AG09319 (cell line): ENCODE measurements at places on chromosomes 2 and 18.

DNA sequence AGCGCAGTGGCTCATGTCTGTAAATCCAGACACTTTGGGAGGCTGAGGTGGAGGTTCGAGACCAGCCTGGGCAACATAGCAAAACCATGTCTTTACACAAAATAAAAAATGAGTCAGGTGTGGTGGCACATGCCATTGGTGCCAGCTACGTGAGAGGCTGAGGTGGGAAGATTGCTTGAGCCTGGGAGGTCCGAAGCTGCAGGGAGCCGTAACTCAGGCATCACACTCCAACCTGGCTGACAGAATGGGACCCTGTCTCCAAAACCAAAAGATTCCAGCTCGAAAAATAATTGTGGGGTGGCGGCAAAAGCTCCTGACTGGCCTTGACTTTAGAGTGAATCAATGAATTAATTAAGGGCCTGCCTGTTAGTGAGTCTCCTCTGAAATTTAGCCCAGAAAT lies 1.2 kb upstream of the ALPP start:
- no peak for DNase-seq

- no peak for DNase-seq
Observed at GRCh38 chr2:149579972-149580882, 7.3 kb downstream of the MMADHC start.

DNA sequence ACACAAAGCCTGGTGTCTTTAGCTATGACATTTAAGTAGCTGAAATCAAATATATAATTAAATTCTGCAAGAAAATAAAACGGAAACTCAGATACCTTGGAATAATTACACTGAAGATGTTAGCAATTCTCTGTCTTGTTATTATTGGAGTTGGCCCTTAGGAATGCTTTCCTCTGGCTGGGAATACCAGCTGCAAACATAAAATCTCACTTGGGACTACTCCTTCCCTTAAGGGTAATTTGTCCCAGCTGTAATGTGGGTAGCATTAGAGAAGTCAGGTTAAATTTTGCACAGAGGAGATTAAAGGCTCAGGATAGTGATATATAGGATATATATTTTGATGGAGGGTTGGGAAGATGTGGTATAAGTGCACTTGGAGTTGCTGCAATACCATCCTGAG lies 37.3 kb upstream of the GRP start:
- no peak for DNase-seq

- DNase-seq: peak; percentile 71
Observed at GRCh38 chr2:177314194-177314593, 49.7 kb upstream of the NFE2L2 start.

- DNase-seq: no peak
Observed at GRCh38 chr18:35376393-35376741, 770 bp downstream of the ZNF396 start.

DNA sequence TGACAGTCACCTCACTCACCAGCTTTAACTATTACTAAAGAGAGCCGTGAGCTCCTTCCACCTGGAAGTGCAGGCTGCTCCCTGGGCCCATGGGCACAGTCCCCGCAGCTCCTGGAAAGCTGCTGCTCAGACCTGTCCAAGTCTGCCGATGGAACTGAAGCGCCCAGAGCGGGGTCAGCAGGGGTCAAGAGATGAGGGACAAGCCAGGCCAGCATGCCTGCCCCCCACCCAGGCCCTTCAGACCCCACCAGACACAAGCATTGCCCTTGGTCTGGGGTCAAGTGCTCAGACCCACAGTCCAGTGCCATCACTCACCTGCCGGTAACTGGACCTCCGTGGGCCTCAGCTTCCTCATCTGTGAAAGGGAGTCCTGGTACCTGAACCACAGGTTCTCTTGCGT lies 59.9 kb downstream of the BIN1 start:
- no peak for DNase-seq

DNA sequence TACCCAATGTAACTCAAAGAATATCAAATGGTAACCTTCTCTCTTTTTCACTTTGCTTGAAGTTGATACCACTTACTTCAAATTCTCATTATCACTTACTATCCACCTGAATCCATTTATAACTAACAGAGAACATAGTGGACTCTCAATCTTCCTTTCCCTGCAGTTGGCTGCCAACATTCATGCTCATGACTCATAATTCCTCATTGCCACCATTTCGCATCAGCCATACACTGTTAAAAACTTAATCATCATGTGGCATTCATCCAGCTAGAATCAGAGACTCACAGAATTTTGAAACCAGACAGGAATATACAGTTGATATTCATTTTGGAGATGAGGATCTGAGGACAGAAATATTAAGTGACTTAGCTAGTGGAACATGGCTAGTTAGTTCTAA lies 56.8 kb downstream of the SLC4A10 start:
- no peak for DNase-seq

GRCh38 chr18:49699303-49699702 lies 114.0 kb downstream of the ACAA2 start:
- DNase-seq: no peak
